ENCODE measurements at places on chromosomes 12 and 14. TPM values are rescaled to one million over a fixed set of nuclear protein-coding genes. Genes with fewer than 3 reads are reported as not detected.

Gene KITLG
- not detected for polyA plus RNA-seq

Gene GAS2L3
- polyA plus RNA-seq = not detected

Gene CIDEB
- 24.3 TPM for polyA plus RNA-seq

Gene C3AR1
- polyA plus RNA-seq = 8.6 TPM

Gene CLEC6A
- polyA plus RNA-seq = not detected

DNA sequence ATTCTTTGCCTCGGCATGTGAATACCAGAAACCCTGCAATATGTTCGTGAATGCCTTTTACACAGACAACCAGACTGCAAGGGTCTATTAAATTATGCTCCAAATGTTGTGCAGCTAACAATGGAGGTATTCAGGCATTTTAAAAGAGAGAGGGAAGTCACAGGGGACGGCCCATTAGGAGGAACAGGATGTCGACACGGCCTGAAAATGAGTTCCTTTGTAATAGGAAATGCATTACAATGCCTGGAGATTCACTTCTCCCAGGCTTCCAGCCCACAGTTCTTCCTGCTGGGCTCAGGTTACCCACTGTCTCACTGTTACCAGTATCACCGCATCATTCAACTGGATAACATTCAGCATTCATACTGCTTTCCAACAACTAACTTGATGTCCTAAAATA is 2.5 kb downstream of the DUSP6 start:
- H3K36me3 ChIP-seq = no peaks in the 10 kb centered on the region
- peak overlapping the region; percentile 83 for H3K4me3 ChIP-seq
- no peak overlapping the region for H3K27ac ChIP-seq
- no peaks in the 10 kb centered on the region for H3K27me3 ChIP-seq

DNA sequence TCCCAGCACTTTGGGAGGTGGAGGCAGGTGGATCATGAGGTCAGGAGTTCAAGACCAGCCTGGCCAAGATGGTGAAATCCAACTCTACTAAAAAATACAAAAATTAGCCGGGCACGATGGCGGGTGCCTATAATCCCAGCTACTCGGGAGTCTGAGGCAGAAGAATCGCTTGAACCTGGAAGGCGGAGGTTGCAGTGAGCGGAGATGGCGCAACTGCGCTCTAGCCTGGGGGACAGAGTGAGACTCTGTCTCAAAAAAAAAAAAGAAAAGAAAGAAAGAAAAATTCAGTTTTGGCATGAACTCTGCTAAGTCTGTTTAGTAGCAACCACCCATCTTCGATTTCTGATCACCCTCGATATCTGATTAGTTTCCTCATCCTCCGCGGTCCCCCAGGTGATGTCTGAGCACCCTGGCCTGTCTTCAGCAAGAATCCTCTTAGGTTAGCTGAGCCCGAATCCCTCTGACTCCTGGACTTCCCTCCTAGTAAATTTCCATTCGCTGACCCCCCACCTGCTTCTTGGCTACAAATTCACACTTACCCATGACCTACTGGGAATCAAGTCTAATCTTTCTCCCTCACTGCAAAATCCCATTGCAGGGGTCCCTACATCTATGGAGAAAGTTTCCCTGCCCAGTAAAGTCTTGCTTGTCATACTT is 879 bp upstream of the HSPB8 start:
- no peaks in the 10 kb centered on the region for H3K36me3 ChIP-seq
- H3K4me3 ChIP-seq = no peak overlapping the region
- no peak for DNase-seq
- H3K27ac ChIP-seq = no peak overlapping the region
- H3K27me3 ChIP-seq = no peaks in the 10 kb centered on the region
- H3K4me1 ChIP-seq = no peaks in the 10 kb centered on the region

DNA sequence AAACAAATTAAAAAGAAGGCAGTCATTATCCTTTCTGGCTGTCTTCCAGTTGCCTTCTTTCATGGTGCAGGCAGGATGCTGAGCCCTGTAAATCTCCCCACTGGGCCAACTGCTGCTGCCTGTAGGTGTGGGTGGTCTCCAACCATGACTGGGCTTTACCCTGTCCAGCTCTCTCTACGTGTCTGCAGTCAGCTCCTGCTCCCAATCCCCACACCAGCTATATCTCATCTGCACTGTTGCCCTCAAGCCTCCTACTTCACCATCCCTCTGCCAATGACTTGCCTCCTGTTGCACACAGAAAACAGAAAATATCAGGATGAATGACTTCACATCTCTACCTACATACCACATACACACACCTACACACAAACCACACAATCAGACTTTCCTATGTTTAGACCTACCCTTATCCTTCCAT is 39.7 kb upstream of the PSMA6 start:
- H3K4me1 ChIP-seq = no peaks in the 10 kb centered on the region
- no peak for DNase-seq
- H3K27me3 ChIP-seq = no peaks in the 10 kb centered on the region
- no peaks in the 10 kb centered on the region for H3K36me3 ChIP-seq

- H3K36me3 ChIP-seq = no peaks in the 10 kb centered on the region
- H3K4me3 ChIP-seq = no peak overlapping the region
- peaks cover 13% of the 10 kb centered on the region for H3K4me1 ChIP-seq
- no peak overlapping the region for H3K27ac ChIP-seq
- no peak for DNase-seq
- no peaks in the 10 kb centered on the region for H3K27me3 ChIP-seq
These were observed 48.7 kb downstream of the CCNK start for GRCh38 chr14:99529899-99530298.

- H3K4me3 ChIP-seq = peak overlapping the region; percentile 14
- peak overlapping the region; percentile 49 for H3K27ac ChIP-seq
- peak; percentile 38 for DNase-seq
- no peaks in the 10 kb centered on the region for H3K27me3 ChIP-seq
These were observed 366.7 kb downstream of the BTG1 start for GRCh38 chr12:91778938-91779400.

DNA sequence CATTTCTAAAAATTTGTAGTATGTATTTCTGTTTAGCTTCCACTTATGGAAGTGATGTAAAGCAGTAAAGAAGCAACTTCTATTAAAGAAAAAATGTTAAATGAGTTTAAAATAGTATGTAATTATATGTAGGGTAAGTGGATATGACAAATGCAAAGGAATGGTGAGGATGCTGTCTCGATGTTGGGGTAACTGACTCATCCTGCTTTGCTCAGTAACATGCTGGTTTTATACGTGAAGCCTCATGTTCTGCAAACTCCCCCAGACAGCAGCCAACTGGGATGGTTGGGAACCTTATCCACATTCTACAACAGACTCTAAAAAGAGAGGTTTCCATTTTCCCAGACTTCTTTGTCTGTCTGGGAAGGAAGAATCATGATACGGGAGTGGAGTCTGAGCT is 1006.4 kb upstream of the TMEM132C start:
- H3K4me3 ChIP-seq = no peak overlapping the region
- H3K27ac ChIP-seq = no peak overlapping the region
- no peaks in the 10 kb centered on the region for H3K36me3 ChIP-seq
- no peaks in the 10 kb centered on the region for H3K27me3 ChIP-seq

DNA sequence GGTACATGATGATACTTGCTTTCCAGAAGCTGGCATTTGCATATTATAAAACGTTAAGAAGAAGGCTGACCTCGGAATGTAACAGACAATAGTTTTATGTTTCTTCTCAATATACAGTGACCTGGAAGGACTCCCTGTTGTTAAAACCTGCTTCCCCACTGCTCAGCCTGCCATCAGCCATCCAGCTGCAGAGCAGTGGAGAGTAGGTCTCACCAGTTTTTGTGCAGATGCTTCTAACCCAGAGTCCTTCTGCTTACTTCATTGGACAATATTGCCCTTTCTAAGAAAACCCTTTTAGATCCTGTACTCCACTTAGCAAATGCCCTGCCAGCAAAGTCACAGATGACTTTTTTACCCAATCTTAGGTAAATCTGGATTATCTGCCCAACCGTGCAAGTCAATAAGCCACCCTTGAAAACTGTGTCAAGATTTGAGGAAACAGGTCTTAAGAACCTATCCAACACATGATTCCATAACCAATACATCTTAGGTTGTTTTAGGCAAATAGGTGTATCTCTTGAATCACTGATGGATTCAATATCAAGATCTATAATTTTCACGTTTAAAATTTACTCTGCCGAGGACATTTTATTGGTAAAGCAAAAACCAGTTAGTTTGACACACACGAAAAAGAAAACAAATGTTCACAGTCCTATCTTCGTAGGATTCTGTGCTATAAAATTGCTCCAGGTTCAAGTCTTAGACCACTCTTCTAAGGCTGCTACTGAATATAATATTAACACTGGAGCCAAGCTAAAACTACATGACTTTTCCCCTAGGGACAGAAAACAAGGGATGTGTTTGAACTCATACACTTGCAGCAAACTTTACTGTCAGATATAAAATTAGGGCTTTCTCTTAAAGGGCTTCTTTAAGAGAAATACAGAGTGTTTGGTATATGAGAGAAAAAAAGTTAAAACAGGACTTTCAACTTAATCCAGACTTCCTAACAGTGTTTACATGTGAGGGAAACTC is 5.7 kb downstream of the PHLDA1 start:
- no peak overlapping the region for H3K27ac ChIP-seq
- no peaks in the 10 kb centered on the region for H3K27me3 ChIP-seq
- H3K4me3 ChIP-seq = no peak overlapping the region

DNA sequence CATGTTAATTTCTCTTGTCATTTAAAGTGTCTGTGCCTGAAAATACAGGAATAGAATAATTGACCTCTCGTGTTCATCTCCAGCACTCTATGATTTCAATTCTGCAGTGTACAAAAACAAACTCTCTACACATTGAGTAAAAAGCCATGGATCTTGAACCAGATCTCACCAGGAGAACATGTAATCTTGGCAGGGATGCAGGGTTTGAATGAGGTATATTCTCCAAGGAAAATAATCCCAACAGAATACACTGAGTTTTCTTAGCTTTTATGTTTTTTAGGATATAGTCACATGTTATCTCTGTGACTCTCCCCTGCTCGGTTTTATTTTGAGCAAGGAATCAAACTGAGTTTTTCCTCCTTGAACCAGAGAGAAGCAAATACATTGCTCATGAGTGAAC is 224.7 kb downstream of the PIK3C2G start:
- no peak for DNase-seq
- H3K36me3 ChIP-seq = no peaks in the 10 kb centered on the region
- no peaks in the 10 kb centered on the region for H3K27me3 ChIP-seq
- H3K27ac ChIP-seq = no peak overlapping the region

- DNase-seq = peak; percentile 43
- H3K4me1 ChIP-seq = peaks cover 89% of the 10 kb centered on the region
- no peaks in the 10 kb centered on the region for H3K27me3 ChIP-seq
- H3K36me3 ChIP-seq = no peaks in the 10 kb centered on the region
- H3K27ac ChIP-seq = peak overlapping the region; percentile 7
These were observed 5.3 kb upstream of the PLEKHG3 start for GRCh38 chr14:64698903-64699302.

DNA sequence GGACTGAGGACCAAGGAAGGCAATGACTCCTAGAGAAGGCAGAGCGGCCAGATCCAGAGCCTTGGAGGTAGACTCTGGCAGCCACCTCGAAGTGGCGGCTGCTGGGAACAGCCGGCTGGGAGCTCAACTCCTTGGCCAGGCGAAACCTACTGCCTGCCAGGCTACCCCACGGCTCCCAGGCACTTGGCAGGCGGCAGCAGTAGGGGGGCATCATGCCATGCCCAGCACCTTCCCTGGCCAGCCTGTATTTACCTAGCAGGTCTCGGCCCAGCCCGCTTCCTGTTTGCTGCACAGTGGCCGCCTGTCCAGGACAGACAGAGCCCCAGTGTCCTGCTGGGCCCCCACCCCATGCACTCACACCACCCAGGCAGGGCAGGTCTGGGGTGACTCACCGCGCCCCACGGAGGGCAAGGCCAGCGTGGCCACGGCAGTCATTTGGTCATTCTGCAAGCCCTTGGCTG is 10.2 kb downstream of the TRPV4 start:
- no peak overlapping the region for H3K27ac ChIP-seq
- H3K4me3 ChIP-seq = no peak overlapping the region
- H3K4me1 ChIP-seq = no peaks in the 10 kb centered on the region
- H3K27me3 ChIP-seq = no peaks in the 10 kb centered on the region

DNA sequence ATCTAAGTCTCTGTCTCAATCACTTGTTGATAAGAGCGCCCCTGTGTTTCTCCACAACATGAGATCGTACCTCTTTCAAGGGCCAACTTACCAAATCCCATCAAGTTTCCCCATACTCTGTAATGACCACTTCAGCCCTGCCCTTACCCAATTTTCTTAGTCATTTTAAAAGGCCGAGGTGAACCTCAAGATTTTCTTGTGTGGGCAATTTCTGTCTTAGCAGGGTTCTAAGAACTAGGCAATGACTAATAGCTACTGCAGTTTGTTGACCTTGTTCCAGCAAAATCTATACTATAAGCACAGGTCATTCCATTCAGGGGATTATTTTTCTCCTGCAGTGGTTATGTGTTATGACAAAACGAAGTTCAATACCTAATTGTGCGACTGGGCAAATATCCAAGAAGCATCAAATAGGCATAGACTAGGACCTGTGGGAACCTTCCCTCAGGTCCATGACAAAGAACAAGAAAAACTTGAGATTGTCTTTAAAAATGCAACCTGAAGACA is 359.8 kb downstream of the PCNX1 start:
- H3K36me3 ChIP-seq = no peaks in the 10 kb centered on the region
- H3K27me3 ChIP-seq = no peaks in the 10 kb centered on the region
- no peak for DNase-seq

DNA sequence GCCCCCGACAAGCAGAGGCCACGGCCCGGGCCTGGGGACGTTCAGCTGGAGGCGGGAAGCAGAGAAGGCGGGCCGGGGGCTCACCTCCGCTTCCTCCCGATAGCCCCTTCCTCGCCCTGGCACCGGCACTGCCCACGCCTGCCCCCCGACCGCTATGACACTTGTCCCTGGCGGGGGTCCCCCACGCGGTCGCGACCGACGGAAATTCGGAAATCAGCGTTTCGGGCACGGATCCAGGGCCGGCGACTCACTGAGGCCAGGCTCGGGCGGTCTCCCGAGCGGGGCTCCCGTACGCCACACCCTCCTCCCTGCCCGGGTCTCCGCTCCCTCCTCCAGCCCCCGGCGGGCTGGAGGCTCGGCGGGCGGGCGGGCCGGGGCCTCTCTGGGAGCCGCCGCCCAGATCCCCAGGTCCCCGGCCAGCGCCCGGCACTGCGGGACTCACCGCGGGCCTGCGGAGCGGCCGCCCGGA is 581 bp downstream of the PITPNM2 start:
- no peaks in the 10 kb centered on the region for H3K27me3 ChIP-seq
- peak overlapping the region; percentile 34 for H3K27ac ChIP-seq
- H3K4me3 ChIP-seq = peak overlapping the region; percentile 43
- peaks cover 23% of the 10 kb centered on the region for H3K4me1 ChIP-seq
- DNase-seq = no peak

- no peaks in the 10 kb centered on the region for H3K36me3 ChIP-seq
- peak; percentile 69 for DNase-seq
- H3K27ac ChIP-seq = no peak overlapping the region
These were observed 63.1 kb downstream of the ARL6IP4 start for GRCh38 chr12:123043536-123044001.
